ENCODE measurements at places on chromosomes 2 and 18.

GRCh38 chr2:8798393-8798792 is 39.0 kb downstream of the KIDINS220 start:
- DNase-seq = no peak

GRCh38 chr2:27085673-27086089 is 891 bp upstream of the KHK start:
- no peak for DNase-seq

DNA sequence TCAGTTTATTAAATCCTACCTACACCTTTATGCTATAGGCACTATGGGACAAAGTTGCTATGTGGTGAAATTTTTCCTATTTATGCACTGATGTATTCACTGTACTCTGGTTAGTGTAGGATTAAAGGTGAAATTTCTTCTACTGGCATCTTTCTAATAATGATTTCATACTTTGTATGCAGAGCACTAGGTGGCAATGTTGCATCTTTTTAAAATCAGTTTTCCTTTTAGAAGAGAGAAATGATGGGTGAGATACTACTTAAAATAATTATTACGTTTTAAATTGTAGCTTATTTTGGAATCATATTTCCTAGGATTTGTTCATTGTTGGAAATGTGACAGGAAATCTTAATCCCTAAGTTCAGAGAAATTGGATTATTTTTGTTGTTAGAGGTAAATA is 150.9 kb downstream of the CD8B2 start:
- no peak for DNase-seq

DNA sequence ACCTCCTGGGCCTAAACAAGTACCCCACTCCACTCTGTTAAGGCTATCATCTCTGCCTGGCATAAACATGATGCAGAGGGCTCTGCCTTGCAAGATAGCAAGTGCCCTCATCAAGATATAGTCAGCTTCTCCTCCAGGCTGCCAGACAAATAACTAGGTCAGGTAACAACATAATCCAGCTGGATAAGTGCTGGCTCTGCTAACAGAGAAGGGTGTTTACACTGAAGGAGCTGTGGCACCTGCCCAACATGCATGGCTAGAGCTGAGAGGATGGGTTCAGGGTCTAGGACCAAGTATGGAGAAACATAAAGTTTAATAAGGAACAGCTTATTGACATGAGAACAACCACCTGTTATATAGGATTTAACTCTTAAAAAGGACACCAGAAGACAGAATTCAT is 42.8 kb downstream of the DLGAP1 start:
- peak; percentile 62 for DNase-seq

DNA sequence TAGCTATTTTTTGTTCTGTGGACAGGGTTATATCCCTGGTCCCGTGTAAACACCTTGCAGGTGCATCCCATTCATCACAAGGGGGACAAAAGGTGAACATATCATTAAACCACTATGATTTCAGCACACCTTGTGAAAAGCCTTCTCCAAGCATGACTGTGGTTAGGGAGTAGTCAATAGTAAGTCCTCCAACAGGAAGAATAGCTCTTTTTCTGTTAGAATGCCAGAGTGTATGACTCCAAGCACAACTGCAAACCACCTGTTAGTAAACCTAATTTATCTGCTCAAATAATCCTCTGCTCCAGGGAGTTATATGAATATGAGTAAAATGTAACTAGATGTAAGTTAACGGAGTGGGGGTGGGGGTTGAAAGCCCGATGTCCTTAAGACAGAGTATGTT is 240.5 kb downstream of the AGPS start:
- no peak for DNase-seq

- no peak for DNase-seq
Observed at GRCh38 chr18:9519399-9519798, 44.1 kb downstream of the RALBP1 start.

GRCh38 chr2:192546565-192546964 is 351.8 kb upstream of the TMEFF2 start:
- DNase-seq = no peak
